ENCODE measurements at places on chromosomes 2 and 18.
A peak's percentile ranks its signal among the peaks of the same experiment; 100 is the strongest.

GRCh38 chr2:70710038-70710690, 57.8 kb downstream of the ADD2 start:
- no peak for DNase-seq

GRCh38 chr2:238525990-238526389, 99.3 kb downstream of the ASB1 start:
- DNase-seq, result no peak

DNA sequence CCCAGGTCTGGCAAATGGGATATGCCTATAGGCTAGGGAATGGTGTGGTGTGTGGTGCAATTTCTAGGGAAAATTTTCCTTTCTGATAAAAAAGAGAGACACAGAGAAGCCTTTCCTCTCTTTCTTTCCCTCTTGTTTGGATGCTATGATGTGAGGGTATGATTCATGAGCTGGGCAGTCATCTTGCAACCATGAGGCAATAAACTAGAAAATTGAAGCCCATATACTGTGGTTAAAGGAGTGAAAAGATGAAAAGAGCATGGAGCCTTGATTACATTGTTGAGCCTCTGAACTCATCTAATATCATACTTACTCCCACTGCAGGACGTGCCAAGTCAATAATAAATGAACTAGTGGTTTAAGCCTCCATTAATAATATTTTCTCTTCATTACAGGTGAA, 215.6 kb downstream of the HAUS1 start:
- no peak for DNase-seq

DNA sequence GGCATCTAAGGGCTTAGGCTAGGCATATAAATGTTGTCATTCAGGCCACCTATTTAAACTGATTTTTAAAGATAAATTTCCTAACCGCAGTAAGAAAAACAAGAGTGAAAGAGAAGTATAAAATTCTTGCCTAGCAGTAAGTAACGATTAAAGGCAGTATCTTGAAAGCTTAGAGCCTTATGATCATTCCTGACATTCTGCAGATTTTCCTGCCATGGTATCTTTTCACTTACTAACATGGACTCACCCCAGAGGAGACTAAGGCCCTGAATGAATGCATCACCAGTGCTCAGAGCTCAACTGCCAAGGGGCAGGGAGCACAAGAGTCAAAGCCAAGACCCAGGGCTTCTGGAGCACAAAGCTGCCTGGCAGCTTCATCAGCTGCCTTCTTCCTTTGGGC, 133.1 kb downstream of the GCA start:
- no peak for DNase-seq

DNA sequence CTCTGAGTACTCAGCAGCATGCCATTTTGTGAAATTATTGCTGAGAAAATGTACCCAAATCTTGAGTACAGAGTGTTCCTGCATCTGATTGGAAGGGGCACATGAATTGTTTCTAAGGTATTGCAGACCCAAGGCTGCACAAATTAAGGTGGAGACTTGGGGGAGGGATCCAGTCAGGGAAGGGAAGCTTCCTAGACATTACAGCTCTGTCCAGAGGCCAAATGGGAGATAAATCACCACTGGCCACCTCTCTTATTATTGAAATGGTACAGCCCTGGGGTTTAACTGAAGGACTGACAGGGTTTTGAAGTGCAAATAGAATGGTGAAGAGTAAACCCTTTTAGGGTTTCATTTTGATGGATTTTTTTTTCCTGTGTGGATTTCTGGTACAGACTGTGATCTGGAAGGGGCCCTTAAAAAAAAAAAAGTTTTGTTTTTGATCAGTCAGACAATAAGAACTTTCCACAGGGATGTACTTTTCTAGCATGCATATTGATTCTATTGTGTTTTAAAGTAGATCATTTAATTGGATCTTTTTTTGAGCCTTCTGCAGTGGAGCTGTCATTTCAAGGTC, 119.4 kb downstream of the GREB1L start:
- DNase-seq, result no peak

GRCh38 chr2:96839293-96839874, 4.4 kb downstream of the ANKRD23 start:
- peak; percentile 88 for DNase-seq

DNA sequence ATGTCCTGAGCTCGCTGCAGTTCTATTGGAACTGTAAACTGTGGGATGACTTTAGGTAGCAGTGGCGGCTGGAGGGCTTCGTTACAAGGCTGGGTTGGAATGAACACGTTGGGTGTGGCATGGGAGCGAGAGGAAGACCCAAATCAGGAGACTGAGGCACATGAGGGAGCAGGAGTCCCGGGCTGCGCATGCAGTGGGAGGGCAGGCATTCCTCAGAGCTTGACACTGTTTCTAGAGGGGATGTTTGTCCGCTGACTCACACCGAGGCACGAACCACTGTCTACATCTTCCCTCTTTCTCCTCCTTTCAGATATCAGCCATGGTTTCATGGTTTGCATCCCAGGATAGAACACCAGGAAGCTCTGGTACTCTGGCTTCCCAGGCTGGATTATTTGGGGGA, 40.6 kb upstream of the LAMA1 start:
- no peak for DNase-seq

GRCh38 chr2:100004959-100005387, 137.4 kb downstream of the AFF3 start:
- DNase-seq, result no peak

DNA sequence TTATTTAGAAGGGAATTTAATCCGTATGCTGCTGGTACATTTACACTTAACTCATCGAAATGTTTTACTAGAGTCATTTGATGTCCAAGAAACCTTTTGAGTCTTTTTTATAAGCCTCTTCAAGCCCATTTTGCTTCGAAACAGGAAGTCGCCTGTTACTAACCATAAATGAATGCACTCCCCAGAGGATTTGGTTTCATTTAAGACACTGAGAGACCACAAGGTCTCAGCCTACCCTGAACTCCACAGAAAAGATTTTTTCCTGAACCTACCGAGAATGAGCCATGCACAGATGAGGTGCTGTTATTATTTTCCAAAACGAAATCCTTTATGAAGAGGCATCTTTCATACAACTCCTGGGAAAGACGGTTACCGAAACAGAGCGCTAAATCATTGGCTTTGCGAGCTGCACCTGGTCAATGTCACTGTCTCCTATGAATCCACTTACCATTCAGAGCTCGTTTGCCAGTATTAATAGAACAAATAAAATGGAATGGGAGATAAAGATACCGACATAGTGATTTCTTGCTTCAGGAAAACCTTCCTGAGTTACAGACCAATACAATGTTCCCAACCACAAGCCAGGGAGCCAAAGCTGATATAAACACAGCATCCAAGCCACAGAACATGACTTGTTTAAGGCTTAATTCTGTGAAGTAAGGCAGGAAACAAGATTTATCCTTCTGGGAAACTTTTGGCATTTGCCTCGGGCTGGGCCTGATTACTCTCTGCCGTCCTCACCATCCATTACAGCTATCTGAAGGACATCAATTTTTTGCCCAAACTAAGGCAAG, 382.1 kb downstream of the OSR1 start:
- DNase-seq, result no peak

GRCh38 chr2:133581010-133581760, 12.9 kb upstream of the NCKAP5 start:
- no peak for DNase-seq

- no peak for DNase-seq
Observed at GRCh38 chr2:179272406-179273192, 8.0 kb upstream of the SESTD1 start.

- DNase-seq, result no peak
Observed at GRCh38 chr18:9239720-9240119, 94.9 kb upstream of the TWSG1 start.

DNA sequence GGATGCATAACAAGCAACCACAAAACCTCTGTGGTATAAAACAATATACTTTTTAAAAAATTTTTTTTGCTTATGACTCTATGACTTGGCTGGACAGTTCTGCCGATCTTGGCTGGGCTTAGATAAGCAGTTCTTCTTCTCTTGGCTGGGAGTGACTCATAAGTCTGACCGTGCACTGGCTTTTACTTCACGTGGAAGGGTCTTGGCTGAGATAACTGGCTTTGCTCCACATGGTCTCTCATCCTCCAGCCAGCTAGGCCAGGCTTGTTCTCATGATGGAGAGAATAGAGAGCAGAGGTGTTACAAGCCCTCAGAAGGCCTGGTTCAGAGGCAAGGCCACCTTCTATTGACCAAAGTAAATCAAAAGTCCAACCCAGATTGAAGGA, 178.9 kb upstream of the SERPINE2 start:
- DNase-seq, result no peak

- no peak for DNase-seq
Observed at GRCh38 chr2:46576875-46577274, 97.5 kb downstream of the TMEM247 start.

DNA sequence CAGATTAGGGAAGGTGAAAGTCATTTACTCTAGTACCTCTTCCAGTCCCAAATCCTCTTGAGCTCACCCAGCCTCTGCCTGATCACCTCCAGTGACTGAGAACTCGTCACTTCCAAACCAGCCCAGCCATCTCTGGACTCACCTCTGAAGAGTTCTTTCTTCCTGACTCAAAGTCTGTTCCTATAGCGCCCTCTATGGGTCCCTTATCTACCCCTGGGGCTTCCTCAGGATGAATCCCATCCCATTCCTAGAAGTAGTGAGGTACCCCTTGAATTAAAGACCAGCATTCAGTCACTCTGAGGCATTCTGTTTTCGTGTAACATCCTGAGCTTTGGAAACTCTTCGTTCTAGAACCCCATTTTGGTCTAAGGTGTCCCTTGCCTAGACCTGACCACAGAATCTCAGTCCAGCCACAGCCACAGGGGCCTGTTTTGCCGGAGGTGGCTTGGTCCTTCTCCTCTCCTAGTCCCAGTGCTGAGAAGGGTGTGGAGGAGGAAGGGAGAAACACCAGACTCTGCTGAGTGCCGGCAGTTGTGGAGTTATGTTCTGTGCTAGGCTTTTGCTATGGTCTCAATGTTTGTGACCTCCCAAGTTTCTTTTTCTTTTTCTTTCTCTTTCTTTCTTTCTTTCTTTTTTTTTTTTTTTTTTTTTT, 32.7 kb downstream of the SIX3 start:
- DNase-seq, result no peak

GRCh38 chr18:49161627-49162026, 210.9 kb upstream of the SMAD7 start:
- DNase-seq, result no peak

DNA sequence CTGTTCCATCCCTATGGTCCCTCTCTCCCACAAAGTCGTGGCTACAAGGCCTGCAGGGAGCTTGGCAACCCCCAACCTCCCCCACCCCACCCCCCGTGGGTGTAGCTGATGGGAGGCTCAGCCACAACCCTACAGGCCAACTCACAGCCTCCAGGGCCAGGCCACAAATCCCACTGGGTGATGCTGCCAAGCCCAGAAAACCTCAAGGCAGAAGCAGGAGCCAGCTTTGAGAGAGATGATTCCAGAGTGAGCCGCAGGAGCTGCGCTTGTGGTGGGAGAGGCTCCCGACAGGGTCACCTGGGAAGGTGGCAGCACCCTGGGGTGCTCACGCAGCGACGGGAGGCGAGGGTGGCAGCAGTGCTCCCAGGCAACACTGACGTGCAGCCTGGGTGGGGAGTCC, 44.8 kb downstream of the ADCY3 start:
- DNase-seq, result no peak

- no peak for DNase-seq
Observed at GRCh38 chr18:39019989-39020388, 1454.4 kb upstream of the CELF4 start.

GRCh38 chr2:23904692-23905091, 22.2 kb downstream of the ATAD2B start:
- no peak for DNase-seq

GRCh38 chr18:10851824-10852319, 297.5 kb downstream of the PIEZO2 start:
- DNase-seq, result no peak

GRCh38 chr2:74883011-74883410, 49.1 kb downstream of the HK2 start:
- DNase-seq, result no peak

- DNase-seq, result no peak
Observed at GRCh38 chr2:42513252-42513918, 19.6 kb upstream of the KCNG3 start.

GRCh38 chr18:27109451-27109850, 75.7 kb downstream of the CHST9 start:
- DNase-seq, result no peak

GRCh38 chr2:71824436-71824835, 323.2 kb downstream of the CYP26B1 start:
- DNase-seq, result no peak

- DNase-seq, result no peak
Observed at GRCh38 chr2:46073540-46074046, 223.6 kb upstream of the EPAS1 start.

DNA sequence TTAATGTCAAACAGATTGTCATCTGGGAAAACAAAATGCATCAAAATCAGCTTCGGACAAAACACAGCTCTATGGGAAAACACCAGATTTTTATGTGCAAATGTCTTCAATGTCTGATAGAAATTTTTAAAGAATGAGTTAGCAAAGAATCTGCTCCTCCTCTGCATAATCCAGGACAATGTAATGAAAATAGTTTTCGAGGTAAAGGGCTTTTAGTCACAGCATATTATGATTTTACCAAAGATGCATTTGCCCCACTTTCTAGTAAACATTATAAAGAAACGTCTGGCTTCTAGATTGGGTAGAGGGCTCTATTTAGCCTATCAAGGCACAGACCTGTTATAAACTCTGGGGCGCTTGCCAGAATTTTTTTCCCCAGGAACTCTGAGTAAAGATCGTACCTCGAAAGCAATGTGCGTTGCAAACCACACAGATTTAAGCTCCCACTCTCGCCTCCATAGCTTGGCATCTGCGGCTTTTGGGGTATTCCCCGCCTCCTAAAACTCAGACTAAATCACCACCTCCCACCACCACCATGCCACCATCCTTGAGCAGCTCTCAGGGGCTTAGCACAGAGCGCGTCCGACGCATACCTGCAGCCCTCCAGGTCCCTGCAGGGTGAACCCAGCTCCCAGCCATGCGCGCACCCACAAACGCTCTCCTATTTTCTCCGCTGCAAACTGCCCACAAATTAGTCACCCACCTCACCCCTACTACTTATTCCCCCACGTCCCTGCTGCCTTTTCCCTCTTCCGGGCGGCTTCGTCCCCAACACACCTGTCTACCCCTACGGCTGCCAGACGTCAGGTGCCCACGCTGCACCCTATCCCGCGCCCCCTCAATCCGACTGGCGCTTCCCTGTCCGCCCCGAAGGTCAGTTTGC, 829 bp downstream of the ACVR1C start:
- no peak for DNase-seq

Measured in upper lobe of right lung (tissue), 1 donor.